Fibroblast of skin of right biceps (primary cell): ENCODE measurements at places on chromosomes 6 and 20.

- no peak for DNase-seq
Observed at GRCh38 chr6:63418741-63419140, 99.0 kb upstream of the LGSN start.

DNA sequence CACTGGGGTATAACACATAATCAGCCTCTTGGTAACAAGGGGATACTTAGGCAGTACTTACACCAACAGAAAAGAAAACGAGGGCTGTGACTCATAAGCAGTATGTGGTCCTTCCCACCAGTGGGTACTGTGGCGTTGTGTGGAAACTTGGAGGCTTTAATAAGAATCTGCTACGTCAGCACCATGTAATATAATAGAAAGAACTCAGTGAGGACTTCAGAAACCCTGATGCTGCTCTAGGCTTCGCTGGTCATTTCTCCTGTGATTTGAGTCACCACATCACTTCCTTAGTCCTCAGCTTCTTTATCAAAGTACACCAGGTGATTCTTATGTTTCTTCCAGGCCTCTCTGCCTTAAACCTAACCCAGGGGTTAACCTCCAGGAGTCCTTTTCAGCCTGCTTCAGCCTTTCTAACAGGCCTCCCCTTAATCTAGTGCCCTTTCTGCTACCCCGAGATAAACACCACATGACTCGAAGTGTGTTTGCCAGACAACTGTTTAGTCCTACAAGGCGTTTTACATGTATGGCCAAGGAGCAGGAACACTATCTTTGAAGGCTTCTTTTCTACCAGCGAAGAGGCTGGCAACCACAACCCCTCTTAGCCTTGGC lies 68.5 kb downstream of the FYN start:
- peak; percentile 70 for DNase-seq

- no peak for DNase-seq
Observed at GRCh38 chr6:161833099-161833860, 559.4 kb upstream of the AGPAT4 start.

DNA sequence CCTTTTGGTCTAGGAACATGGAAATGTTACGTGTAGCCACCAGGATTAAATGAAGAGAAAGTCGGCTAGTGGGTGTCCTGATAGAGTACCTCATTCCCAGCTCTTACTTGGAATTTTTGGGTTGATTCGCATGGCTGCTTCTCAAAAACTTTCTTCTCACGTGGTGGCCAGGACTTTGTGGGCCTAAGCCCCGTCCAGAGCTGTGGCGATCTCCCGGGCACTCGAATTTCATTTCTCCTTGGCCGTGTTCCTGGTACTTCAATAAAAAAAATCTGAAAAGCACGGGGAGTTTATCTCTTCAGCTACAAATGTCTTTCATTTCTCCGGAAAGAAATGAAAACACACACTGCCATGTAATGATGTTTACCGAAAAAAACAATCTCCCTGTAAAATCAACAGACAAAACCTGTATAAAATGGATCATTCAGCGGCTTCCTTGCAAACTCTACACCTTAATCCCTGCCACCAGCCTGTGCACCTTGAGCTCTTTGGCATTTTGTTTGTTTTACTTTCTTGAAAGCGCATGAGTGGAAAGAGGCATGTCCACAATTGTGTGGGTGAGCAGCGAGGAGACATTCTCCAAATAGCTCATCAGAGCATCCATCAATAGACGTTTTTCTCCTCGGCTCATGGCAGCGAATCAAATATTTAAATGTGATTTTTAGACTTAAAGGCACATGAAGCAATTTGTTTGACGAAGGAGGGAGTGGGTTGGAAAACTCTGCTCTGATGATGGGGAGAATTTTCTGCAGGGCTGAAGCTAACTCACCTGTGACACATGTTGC lies 173.1 kb downstream of the TFAP2C start:
- DNase-seq = peak; percentile 60

- DNase-seq = no peak
Observed at GRCh38 chr20:22717466-22717865, 133.1 kb upstream of the FOXA2 start.

GRCh38 chr6:11357285-11357684 lies 124.8 kb upstream of the NEDD9 start:
- DNase-seq = no peak

DNA sequence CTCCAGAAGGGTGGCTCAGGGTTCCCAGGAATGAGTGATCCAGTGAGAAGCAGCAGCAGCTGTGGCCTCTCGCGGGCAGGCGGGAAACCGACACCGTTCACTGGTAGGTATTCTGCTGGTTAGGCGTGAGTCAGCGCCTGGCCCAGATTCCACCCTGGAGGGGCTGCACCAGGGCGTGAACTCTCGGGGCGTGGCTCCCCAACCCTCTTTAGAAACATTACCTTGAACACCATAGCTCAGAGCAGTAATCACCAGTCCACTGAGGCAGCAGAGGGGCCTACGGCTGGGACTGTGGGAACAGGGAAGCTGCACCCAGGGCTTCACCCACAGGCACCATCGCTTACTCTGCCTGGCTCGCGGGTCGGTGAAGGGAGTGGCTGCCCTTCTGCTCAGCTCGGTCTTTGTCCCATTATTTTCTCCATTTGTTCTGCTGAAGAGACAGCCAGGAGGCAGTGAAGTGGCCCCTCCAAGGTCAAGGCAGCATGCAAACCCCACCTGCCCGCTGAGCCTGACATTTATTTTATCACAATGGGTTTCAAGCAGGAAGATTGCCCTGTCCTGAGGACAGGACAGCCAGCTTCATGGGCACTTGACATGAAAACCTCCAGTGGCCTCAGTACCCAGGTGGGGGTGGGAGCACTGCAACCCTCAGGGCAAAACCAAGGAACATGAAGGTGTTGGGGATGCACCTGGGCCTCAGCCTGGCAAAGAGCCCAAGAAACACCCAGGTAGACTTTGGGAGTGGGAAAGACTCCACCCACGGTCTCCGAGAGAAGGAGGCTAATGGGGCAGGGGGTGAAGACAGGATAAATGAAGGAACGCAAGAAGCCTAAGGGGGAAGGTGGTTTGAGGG lies 51.0 kb upstream of the CD93 start:
- no peak for DNase-seq

DNA sequence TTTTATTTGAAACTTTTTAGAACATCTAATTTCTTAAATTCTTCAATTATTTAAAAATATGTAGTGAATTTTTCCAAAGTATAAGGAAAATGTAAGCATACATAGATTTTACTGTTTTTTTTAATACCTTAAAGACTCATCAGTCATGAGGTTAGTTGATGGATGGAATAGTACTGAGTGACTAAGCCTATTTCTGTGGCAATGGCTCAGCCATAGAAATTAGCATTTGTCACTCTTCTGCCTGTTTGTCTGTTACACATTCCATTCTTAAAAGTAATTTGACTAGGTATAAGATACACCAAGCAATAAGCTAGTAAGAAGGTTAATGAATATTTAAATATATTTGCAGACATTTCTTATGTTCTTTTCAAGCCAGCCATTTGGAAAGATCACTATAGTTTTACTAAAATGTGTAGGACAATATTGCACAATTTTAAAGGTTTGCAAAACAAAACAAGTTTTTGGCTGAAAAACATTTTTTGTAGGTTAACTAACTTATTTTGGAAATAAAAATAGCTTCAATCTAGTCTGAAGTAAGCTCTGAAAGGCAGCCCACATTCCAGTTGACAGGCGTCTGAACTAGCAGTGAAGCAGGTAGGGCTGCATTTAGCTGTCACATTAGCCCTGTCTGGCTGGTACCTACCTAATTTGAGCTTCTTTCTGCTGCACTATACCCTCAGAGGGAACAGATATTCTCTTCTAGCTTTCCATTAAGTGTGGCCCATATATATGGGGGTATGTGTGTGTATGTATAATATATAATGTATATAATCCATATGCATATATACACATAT lies 385.7 kb downstream of the GRIK2 start:
- DNase-seq = peak; percentile 78

- DNase-seq = no peak
Observed at GRCh38 chr6:50846852-50847155, 28.1 kb downstream of the TFAP2B start.

- DNase-seq = peak; percentile 73
Observed at GRCh38 chr20:54167909-54168872, 5.6 kb downstream of the CYP24A1 start.

DNA sequence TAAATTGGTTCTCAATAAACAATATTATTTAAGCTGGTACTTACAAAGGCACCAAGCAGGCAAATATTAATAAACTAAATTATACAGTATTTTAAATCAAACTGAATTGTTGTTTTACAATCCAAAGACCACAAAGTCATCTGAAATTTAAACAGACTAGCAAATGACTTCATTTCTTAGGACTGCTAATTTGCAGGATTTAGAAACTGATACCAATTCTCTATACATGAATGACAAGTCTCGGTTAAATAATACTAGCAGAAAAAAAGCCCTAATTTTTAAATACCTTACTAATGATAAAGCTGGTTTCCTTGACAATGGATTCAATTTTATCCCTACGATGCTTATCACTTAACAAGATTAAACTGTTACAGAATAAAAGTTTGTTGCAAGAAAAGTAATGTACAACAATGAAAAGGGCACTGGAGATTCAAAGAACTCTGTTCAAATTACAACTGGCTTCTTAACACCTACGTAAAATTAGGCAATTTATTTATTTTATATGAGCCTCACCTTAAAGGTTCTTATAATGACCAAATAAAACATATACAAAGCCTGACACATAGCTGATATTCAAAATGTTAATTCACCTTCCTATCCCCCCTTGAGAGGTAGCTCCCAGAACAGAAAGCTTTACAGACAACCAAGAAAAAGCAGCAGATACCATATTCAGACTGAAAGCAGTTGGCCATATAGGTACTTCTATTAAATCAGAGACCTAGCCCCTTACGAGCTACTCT lies 33.1 kb downstream of the HBS1L start:
- no peak for DNase-seq

GRCh38 chr6:16355238-16355637 lies 116.9 kb downstream of the GMPR start:
- no peak for DNase-seq

DNA sequence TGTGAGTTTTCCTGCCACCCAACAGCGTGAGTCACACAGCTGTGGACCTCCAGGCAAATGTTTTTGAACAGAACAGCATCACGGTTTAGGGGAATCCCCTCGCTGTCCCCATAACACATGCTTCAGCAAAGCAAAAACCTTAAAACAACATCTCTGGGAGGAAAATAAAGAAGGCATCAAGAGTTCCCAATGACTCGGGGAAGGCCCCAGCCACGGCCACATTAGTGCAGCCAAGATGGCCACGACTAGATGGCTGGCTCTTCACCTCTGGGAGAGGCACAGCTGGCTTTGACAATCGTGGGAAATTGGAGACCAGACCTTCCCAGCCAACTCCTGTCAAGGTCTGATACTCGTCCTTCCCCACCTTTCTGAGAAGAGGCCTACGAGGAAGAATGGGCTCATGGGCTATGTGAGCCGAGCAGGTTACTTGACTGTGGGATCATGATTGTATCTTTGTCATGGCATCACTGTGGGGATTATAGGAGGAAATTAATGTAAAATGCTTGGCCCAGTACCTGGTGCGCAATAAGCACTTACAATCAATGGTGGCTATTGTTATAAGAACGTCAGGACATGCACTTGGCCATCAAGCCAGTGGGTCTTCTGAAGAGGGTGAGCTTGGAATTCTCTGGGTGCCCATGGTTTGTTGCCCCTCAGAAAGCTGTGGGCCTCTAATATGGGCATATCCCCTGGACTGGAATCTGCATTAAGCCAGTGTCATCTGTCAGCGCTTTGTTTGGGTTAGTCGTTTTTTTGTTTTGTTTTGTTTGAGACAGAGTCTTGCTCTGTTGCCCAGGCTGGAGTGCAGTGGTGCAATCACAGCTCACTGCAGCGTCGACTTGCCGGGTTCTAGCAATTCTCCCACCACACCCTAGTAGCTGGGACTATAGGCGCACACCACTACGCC lies 43.6 kb downstream of the FGD2 start:
- peak; percentile 72 for DNase-seq

DNA sequence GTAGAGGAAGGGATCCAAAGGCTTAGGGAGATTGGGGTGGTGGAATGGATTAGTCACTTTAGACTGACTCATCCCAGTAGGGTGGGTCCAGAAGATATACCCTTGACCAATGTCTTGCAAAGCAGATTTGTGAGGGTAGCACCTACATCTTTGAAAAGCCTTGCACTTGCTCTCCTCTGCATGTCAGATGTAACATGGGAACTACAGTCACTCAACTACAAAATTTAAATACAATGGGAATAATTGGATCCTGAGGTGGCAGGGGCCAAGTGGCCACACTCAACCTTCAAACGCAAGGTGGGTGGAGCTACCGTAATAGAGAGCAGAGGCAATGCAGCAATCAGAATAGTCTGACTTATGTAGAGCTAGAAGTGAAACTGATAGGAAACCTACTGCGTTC lies 71.2 kb downstream of the ME1 start:
- DNase-seq = no peak

DNA sequence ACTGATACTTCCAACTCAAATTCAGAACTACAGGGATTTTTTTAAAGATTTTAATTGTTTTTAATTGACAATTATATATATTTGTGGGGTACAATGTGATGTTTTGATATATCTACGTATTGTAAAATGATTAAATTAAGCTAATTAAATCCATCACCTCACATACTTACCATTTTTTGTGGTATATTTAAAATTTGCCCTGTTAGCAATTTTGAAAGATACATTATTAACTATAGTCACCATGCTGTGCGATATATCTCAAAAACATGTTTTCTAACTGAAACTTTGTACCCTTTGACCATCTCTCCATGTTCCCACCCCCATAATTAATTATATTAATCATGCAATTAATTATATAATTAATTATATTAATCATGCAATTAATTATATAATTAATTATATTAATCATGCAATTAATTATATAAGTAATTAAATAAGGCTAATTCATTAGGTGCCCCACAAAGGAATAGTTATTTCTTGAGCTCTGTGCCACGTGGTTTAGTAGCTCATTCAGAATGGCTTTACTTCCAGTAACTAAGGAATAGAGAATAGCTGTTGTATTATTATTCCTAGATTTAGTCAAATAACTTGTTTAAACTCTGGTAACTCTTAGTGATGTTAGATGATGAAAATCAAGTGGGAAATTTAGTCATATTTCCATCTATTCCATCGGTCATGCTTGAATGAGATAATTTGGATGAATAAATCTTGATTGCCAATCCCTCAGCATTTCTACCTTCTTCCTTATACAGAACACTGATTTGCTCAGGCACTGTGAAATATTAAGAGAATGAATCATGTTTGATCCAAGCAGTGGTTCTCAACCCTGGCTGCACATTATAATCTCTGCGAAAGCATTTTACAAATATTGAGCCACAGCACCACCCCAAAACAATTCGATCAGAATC lies 25.1 kb downstream of the LOC128125822 start:
- peak; percentile 54 for DNase-seq

DNA sequence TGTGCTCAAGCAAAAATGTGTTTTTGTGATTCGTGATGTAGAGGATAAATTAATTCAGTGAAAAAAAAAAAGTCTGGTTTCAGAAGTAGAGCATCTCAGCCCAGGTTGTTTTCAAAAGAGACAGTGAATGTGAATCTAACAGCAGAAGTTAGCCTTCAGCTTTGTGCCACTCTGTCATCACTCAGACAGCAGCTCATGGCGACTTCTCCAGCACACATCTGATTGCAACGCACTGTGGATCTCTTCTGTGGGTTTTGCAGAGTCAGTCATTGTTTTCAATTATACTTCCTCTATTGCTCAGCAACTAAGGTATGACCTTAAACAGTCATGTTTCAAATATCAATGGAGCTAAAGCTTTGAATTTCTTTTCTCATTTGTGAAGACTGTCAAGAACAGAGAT lies 335.5 kb upstream of the POU3F2 start:
- DNase-seq = peak; percentile 48

GRCh38 chr6:2743280-2744208 lies 7.2 kb downstream of the MYLK4 start:
- no peak for DNase-seq

- no peak for DNase-seq
Observed at GRCh38 chr6:73017476-73017875, 207.8 kb downstream of the KHDC1L start.
